Tibial nerve (tissue), 4 donors: ENCODE measurements at places on chromosomes 13 and 19. TPM values are rescaled to one million over a fixed set of nuclear protein-coding genes. Genes with fewer than 3 reads are reported as not detected.

The TMEM145 gene
- not detected for total RNA-seq

- DNase-seq, result no peak
Measured at GRCh38 chr19:20028611-20029010, 10.7 kb downstream of the ZNF682 start.

The PSG5 gene
- not detected for total RNA-seq

DNA sequence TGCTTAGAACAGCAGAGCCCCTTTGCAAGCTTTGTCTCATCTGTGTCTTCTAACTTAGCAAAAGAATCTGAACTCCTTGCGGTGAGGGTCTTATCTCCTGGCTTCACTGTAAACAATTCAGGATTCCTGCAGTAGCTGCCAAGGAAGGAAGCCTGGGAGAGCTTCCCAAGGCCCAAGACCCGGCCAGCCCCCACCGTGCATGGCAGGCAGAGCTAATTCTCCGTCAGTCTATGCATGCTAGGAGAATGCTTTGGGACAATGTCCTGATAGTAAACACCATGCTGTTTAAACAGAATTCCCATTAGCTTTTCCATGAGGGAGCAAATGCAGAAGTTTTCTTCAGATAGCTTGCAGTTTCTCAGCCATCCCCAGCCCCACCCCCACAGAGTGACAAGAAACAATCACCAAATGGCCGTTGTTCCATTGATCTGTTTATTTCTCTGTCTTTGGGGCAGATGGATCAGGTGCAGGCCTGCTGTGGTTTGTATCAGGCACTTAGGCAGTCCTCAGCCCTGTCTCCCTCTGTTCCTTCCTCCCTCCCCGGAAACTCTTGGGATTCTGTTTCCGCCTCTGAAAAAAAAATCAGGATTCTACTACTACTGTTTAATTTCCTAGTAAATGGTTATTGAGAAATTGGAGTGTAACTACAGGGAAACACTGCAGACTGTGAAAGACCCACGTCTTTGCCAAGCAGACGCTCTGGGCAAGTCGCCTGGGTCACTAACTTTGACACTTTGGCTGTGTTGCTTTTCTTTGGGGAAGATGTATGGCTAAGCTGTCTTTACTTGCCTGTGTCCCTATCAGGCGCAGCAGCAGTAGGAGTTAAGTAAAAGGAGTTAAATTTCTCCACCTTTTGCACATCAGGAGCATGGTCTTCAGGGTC lies 40.7 kb upstream of the SPATA13 start:
- no peak for DNase-seq

DNA sequence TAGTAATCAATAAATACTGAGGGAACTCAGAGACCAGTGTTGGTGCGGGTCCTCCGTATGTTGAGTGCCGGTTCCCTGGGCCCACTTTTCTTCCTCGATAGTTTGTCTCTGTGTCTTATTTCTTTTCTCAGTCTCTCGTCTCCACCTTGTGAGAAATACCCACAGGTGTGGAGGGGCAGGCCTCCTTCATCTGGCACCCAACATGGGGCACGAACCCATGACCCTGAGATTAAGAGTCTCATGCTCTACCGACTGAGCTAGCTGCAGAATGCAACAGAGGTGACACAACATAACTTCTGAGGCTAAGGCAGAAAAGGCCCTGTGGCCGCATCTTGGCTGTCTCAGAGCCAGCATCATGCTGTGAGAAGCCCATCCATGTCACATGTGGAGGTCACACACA lies 5.3 kb upstream of the ZNF613 start:
- no peak for DNase-seq

DNA sequence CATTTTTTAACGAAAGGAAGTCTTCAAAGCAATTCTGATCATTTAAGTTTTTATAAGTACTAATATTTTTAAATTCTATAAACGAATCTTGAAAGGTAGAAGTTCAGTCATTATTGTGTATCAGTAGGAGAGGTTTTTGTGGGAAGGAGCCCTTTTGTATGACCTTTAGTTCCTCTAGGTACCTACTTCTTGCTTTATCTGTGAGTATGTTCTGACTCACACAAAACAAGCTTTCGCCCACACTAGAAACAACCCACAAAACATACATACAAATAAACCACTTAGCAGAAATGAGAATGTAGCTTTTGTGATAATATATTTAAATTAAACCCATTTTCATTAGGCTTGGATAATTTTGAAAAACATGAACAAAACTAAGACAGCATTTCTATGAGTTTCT lies 27.8 kb downstream of the ERCC5 start:
- no peak for DNase-seq

The EBPL gene
- 88.7 TPM for total RNA-seq

- DNase-seq, result no peak
Measured at GRCh38 chr13:27200413-27201070, 28.9 kb upstream of the USP12 start.

The GAPDHS gene
- not detected for total RNA-seq

- no peak for DNase-seq
Measured at GRCh38 chr19:4676955-4677731, 7.0 kb upstream of the MYDGF start.

- DNase-seq, result no peak
Measured at GRCh38 chr13:41344358-41344757, 33.3 kb downstream of the NAA16 start.

The SYCN gene
- total RNA-seq, result 1.3 TPM

DNA sequence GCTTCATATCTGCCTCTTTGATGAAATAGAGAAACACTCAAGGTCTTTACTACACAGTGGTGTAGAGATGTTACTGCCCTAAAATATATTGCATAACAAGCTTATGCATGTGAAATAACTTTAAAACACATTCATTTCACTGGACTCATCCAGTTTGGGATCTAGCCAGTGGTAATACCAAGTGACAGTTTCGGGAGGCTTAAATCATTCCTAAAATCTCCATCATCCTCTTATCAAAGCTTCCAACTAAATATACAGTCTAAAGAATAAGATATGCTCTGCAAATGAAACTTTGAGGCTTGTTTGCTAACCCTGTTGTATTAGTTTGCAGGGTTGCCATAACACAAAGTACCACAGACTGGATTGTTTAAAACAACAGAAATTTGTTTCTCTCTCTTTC lies 52.8 kb downstream of the THSD1 start:
- DNase-seq, result no peak

DNA sequence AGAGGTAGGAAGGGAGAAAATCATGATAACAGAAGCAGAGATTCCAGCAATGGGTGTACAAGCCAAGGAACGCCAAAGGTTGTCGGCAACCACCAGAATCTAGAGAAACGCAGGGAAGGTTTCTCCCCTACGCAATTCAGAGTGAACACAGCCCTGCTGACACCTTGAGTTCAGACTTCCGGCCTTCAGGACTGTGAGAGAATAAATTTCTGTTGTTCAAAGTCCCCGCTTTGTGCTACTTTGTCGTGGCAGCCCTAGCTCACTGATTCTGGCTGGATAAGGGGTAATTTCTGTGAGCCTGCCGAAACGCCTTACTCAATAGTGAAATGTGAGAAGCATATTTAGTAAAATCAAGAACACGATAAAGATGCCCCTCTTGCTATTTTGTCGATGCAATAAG lies 5.3 kb upstream of the CLEC4G start:
- no peak for DNase-seq

DNA sequence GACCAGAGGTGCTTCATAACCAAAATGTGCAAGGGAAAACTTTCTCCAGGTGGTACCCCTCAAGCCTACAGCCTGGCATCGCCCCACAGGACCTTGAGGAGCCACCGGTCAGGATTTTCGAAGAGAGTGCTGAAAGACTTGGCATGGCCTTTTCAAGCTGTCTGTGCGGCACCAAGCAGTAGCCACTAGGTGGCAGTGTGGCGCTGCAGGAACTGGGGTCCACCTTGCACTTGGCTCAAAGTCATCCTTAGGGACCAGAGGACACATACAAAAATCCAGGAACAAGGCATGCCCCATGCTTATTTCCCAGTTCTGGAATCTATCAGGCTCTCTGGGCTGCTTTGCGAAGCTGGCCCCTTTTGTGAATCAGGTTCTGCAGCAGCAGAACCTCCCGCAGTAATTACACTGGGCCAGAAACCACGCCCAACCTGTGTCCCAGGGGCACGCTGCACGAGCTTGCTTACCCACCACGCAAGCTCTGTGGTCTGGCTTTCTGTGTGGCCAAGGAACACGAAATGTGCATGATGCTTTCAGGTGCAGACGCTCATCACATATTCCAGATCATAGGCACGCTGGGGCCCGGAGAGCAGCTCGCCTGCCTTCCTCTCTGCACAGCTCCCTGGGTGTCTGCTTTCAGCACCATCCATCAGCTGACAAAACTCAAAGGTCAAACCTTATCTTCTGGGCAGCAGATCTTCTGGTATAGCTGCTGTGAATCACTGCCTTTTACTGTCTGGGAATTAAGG lies 87.2 kb downstream of the SLC7A1 start:
- DNase-seq, result peak; percentile 82

GRCh38 chr13:86841264-86841663 lies 829.9 kb upstream of the SLITRK5 start:
- DNase-seq, result no peak

- no peak for DNase-seq
Measured at GRCh38 chr19:35883882-35884281, 15.5 kb downstream of the APLP1 start.

The ZNF234 gene
- 6.9 TPM for total RNA-seq
